ENCODE measurements at places on chromosomes 1 and 21.

DNA sequence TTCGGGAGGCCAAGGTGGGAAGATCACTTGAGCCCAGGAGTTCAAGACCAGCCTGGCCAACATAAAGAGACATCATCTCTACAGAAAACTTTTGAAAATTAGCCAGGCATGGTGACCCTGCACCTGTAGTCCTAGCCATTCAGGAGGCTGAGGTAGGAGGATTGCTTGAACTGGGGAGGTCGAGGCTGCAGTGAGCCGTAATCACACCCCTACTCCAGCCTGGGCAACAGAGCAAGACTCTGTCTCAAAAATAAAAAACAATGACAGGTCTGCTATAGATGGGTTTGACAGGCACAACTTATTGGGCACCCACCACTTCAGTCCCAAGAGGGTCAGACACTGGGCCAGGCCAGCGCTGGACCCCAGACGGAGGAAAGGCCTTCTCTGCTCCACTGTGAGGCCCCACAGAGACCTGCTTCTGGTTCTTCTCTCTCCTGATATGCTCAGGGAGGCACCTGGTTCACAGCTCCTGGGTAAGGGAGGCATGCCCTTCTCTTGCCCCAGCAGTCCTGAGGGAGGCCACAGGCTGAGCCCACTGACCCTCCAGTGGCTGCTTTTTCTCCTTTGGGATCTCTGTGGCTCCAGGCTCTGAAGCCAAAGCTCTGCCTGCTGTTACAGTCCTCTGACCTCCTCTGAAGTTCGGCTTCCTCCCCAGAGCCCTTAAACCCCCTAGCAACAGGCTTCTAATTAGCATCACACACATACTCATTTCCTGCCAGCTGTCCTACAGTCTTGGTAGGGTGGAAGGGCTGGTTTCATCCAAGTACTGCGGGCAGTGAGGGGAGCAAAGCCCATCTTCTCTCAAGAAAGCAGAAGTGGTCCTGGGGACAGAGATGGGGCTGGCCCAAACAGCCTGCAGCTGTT is 14.4 kb downstream of the S100A16 start:
- no peak for DNase-seq

- no peak for DNase-seq
Observed at GRCh38 chr1:37691497-37692077, 729 bp upstream of the CDCA8 start.

DNA sequence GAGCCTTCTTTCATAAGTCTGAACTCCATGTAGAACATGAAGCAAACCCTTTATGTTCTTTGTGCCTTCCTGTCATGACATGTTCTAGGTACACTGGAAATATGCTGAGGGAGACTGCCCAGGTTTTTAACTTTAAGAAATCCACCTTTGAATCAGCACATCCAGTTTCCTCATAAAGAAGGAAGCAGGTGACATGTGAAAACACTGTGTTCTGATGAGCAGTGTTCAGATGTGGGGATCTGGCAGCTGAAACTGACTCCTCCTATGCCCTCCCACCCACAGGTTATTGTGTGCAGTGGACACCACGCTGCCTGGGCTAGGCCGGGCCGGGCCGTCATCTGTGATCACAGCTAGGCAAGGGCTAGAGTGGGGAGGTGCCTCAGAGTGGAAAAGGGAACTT is 51.1 kb downstream of the CNN3 start:
- no peak for DNase-seq

DNA sequence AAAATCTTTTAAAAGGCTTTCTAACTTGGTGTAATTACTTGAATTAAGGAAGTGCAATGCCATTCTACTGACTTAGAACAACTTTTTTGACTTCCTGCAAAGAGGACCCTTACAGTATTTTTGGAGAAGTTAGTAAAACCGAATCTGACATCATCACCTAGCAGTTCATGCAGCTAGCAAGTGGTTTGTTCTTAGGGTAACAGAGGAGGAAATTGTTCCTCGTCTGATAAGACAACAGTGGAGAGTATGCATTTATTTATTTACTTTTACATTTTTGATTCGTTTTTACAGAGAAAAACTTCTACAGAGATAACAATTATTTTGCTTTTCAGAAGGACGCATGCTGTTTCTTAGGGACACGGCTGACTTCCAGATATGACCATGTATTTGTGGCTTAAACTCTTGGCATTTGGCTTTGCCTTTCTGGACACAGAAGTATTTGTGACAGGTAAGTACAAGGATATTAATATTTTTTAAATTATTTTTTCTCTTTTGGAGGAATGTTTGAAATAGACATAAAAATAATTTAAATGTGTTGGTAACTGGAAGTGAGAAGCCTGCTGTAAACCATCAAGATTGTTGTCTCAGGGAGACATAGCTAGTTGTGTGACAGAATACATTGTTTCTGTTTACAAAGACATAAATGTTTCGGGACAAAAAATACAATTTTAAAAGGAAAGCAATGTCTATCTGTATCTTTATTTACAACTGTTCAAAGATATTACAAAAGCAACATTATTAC is at the start of gene PTPRC:
Gene PTPRC (plus strand): TSS at position 147 of the 742 bp plus-strand sequence. CDS start 229 bp downstream, at position 376.
- DNase-seq = no peak

DNA sequence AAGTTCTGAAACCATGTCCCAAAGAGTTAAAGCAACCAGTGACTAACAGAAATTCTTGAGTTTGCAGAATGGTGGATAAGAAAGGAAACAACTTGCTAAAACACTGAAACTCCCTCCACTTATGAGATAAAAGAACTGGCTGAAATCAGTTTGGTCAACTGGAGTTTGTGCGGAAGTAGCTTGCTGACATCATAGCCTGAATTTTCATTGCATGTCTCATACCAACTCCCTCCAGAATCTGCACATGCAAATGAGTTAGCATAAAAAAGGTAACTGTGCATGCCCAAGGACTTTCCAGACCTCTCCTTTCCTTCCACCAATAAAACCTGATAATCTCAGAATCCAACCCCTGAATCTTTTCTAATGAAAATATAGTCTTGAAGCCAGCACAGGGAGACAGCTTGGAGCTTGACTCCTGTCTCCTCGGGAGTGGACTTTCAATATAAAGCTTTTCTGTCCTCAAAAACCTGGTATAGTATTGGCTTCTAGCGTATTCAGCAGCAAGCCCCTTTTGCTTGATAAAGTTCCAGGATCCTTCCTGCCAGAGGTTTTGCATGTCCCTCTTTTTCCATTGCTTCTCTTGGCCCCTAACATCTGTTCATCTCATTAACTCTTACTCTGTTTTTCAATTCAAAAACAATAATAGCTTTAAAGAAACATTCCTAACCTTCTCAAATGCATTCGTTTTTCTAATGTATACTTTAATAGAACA is 785.8 kb upstream of the ADGRL4 start:
- no peak for DNase-seq

DNA sequence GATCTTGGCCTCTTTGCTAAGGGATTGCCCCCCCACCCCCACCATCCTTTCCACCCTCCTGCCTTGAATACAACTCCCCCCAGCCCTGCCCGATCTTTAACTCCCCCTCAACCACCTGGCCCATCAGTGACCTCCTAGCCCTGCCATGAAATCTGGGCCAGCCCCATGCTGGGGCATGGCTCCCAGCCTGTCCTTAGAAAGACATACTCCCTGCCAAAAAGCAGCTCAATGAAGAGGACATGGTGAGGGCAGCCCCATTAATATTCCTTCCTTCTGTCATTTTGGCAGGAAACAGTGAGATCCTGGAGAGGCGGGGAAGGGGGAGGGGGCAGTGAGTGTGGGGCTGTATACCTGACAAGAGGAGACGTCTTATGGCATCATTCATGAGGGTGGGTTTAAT is 66.8 kb upstream of the DISP3 start:
- no peak for DNase-seq

DNA sequence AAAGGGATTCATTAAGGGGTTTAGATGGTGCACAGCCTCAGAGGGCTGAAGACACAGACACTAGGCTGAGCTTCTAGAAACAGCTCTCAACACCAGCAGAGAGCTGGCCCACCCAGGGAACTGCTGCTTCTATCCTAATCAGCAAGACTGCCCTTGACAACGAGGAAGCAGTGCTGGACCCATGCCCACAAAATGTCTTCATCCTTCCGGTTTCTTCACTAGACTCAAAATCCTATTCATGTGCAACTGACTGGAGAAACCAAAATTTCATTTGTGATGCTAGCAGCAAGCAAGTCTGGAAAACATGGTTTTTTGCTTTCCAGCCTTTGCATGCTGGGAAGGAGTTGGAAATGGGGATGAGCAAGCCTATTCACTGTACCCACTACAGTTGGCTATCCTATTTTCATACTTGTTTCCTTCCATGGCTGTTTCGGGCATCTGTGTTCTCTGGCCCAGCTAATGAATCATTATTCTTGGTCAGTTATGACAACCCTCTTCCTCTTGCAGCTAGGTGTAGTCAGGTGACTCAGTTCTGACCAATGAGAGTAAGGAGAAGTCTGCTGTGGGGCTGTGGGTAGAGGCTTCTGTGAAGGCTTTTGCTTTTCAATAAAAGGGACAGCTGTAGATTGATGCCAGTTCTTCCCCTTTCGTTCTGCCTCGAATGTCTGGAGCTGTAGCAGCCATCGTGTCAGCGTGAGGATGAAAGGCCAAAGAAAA is 14.6 kb upstream of the TMEM61 start:
- no peak for DNase-seq

DNA sequence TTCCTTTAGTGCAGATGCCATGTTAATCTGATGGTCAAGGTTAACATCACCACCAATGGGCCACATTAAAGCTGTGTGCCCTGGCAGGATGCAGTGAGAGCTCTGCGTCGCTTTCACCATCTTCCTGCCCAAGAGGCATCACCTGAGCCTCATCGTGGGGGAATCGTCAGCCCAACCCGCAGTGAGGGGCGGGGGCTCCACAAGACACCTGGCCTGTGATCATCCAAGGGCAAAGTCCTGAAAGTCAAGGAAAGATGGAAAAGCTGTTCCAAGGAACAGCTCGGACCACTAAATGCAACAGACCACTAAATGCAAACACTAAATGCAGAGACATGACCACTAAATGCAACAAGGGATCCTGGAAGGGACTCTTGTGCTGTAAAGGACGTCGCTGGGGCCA is 49.9 kb downstream of the WDR4 start:
- DNase-seq = no peak

DNA sequence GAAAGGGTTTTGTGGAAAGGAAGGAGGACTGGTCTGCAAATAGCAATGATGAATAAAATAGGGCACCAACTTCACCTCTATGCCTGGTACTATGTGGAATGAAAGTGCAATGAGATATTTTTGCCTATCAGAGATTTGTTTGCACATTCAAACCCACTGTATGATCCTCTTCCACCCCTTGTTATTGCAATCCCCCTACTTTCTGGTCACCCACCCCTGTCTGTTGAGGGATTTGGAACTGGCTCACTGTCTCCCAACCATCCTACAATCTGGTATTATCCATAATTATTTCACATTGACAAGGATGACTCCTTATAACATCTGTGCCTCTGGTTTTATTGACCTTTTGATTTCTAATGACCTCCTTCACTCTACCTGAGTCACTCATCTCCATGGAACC is 42.4 kb downstream of the CD55 start:
- no peak for DNase-seq

- DNase-seq = no peak
Observed at GRCh38 chr1:11978301-11978700, 1.9 kb upstream of the MFN2 start.

- no peak for DNase-seq
Observed at GRCh38 chr1:41622859-41623732, 138.6 kb upstream of the EDN2 start.

DNA sequence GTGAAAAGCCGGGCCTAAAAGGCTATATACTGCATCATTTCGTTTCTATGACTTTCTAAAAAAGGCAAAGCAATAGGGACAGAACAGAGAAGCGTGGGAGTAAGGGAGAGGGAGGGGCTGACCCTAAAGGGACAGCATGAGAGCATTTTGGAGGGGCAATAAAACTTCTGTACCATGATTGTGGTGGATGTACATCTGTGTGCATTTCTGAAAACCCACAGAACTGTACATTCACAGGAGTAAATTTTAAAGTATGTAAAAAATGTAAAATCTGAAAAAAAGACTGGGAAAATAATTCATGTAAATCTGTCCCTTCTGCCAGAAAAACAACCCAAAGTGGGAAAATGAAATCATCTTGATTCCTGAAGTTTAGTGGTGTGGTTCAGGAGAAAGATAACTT is 235.4 kb downstream of the CENPF start:
- DNase-seq = peak; percentile 85

- DNase-seq = no peak
Observed at GRCh38 chr21:45263534-45263933, 24.2 kb downstream of the POFUT2 start.

GRCh38 chr1:217892750-217893149 is 261.6 kb downstream of the SPATA17 start:
- DNase-seq = no peak

DNA sequence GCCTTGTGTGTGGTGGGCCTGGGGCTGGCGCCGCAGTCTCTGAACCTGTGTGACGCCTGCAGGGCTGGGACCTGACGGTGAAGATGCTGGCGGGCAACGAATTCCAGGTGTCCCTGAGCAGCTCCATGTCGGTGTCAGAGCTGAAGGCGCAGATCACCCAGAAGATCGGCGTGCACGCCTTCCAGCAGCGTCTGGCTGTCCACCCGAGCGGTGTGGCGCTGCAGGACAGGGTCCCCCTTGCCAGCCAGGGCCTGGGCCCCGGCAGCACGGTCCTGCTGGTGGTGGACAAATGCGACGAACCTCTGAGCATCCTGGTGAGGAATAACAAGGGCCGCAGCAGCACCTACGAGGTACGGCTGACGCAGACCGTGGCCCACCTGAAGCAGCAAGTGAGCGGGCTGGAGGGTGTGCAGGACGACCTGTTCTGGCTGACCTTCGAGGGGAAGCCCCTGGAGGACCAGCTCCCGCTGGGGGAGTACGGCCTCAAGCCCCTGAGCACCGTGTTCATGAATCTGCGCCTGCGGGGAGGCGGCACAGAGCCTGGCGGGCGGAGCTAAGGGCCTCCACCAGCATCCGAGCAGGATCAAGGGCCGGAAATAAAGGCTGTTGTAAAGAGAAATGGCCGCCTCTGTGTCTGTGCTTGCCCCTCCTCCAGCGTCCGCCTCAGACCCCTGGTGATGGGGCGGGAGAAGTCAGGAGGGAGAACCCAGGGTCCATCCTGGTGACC is 788 bp downstream of the ISG15 start:
- DNase-seq = no peak

- no peak for DNase-seq
Observed at GRCh38 chr1:50978144-50978851, 8.3 kb downstream of the CDKN2C start.

GRCh38 chr1:4121834-4122512 is 221.9 kb upstream of the C1orf174 start:
- no peak for DNase-seq

- DNase-seq = no peak
Observed at GRCh38 chr1:59877108-59877682, 49.4 kb downstream of the CYP2J2 start.

- no peak for DNase-seq
Observed at GRCh38 chr1:180451504-180451903, 50.9 kb downstream of the ACBD6 start.
